NAMALWA (cell line): ENCODE measurements at places on chromosomes 4 and X.

GRCh38 chr4:2060611-2061185, 1.6 kb downstream of the NAT8L start:
- DNase-seq, result no peak

DNA sequence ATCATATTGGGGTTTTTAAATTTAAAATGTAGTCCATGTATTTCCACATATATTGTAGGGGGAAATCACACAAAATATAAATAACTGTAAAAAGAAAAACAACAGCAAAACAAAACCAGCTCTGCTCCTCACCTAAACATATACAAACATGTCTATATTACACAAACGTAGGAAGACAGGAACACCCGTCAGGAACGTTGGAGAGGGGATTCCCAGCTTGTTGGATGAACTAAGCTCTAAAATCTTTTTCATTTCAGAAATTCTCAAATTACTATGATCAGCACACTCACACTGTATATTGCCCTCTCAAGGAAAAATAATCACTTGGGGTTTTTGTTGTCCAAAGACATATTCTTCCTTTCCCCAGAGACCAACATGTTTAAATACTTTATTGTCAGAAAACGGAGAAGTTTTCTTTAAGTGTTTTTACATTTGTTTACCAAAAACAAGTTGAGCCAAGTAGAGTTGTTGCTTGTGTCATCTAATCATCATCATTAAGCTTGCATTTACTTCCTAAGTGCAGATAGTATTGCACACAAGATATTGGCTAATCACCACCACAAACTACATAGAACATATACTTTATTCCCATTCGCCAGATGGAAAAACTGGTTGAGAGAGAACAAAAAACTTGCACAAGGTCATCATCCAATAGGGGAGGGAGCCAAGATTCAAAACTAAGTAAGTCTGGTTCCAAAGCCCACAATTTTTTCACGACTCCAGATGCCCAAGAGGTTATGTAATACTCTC, 2.4 kb upstream of the TLR10 start:
- DNase-seq, result no peak

DNA sequence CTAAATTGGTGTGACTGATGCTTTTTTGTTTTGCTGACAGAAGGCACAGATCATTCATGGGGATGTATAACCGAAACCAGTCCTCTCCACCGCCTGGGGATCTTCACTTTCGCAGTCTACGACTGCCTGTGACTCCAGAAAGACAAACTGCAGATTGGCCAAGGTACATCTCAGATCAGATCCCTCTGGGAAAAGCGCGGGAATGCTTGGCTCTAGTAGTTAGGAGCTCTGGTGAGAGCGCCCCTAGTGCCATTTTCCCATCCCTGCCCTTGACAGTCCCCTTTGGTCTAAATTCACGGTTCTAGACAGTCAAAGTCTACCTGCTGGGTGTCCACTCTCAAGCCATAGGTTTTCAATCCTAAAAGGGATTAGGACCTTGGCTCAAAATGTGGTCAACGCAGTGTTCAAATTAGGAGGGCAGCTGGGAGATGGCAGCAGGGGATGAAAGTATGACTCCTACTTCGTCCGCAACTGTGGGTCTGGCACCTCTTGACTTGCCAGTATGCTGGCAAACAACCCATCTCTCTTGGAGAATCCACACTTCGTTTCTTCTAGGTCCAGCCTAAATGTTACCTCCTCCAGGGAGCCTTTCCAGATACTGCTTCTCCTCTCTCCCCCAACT, 6.9 kb upstream of the HAND2 start:
- no peak for DNase-seq

DNA sequence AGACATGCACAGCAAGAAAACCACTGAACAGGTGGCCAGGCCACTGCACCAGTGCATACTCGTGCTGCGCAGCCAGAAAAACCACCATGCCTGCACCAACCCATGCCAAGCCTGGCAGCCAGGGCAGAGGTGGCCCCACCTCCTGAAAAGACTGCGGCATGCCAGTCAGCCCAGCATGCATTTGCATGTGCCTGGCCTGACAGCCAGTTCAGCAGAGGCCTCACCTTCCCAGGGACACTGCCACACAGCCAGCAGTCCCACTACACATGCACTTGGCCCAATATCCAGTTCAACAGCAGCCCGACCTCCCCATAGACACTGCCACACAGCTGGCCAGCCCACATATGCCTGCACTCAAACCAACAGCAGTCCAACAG, 43.5 kb upstream of the DDX60 start:
- no peak for DNase-seq

DNA sequence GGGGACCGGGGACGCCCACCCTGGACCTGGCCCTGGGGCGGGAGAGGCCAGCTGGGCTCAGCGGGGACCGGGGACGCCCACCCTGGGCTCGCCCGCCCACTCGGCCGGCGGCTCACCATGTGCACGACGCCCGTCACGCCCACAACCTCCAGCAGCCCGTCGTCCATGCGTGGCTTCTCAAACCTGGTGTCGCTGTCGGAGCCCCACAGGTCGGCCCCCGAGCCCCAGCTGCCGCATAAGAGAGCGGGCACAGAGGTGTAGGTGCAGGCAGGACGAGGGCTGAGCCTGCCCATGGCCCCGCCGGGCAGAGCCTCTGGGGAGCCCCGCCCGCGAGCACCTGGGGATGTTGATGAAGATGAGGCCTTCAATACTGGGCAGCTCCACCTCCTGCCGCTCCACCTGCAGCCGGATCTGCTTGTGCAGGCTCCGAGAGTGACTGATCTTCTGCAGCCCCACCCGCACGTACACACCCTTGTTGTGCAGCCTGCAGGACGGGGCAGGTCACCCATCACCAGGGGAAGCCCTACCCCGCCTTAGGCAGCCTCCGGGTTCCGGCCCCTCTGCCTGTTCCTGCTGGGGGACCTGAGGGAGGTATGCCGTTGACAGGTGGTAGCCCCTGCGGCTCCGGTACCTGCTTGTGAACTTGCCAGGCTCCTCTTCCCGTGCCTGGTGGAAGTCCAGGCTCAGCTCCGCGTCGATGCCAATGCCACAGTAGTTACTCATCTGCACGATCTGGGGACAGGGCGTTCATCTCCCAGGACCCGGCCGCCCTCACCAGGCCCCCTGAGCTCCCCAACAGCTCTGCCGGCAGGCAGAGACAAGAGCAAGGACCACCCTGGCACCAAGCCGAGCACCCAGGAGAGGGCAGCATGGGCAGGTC, 11.8 kb downstream of the DGKQ start:
- no peak for DNase-seq

DNA sequence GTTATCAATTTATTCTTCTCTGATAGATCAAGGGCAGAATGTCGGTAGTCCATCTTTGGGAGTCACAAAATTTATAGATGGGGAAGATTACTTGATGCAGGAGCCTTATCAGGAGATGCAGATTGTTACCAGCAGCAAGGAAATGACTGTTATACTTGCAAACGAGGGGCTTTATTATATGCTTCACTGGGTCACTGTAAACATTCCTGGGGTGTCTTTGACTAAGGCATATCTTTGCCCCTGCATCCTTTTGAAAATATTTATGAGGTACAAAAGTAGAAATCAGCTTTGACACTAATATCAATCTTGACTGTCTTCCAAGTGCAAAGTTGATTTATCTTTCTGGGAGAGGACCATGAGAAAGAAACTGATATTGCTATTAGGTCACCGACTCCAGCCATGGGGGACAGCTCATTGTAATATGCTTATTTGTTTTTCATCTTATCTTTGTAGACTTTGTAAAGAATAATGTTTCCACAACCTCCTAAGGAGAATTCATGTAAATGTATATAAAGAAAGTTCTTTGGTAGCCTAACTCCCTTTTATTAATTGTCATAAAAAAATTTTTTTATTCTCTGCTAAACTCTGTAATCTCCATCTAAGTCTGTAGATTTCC, 177.3 kb upstream of the EMCN start:
- no peak for DNase-seq

- no peak for DNase-seq
Observed at GRCh38 chr4:53089936-53090729, 228.0 kb downstream of the RASL11B start.

GRCh38 chr4:28451346-28451745, 1590.7 kb downstream of the STIM2 start:
- no peak for DNase-seq
